M059J (cell line): ENCODE measurements at places on chromosomes 3 and 15. TPM values are rescaled to one million over a fixed set of nuclear protein-coding genes. Genes with fewer than 3 reads are reported as not detected.

The POPDC2 gene
- total RNA-seq: 0.12 TPM in 1 of 2 replicates, not detected in the other

The SCAANT1 gene
- total RNA-seq: not detected in 2 replicates

The DUOX1 gene
- total RNA-seq: not detected in 2 replicates

The TRIM69 gene
- 34.8 and 37.2 TPM in 2 replicates for total RNA-seq

The TRANK1 gene
- total RNA-seq: 41.8 and 49.2 TPM in 2 replicates

The FAM3D gene
- total RNA-seq: not detected in 2 replicates

- peak; percentile 32 for DNase-seq
Measured at GRCh38 chr15:89349206-89349558, 14.6 kb upstream of the POLG start.

DNA sequence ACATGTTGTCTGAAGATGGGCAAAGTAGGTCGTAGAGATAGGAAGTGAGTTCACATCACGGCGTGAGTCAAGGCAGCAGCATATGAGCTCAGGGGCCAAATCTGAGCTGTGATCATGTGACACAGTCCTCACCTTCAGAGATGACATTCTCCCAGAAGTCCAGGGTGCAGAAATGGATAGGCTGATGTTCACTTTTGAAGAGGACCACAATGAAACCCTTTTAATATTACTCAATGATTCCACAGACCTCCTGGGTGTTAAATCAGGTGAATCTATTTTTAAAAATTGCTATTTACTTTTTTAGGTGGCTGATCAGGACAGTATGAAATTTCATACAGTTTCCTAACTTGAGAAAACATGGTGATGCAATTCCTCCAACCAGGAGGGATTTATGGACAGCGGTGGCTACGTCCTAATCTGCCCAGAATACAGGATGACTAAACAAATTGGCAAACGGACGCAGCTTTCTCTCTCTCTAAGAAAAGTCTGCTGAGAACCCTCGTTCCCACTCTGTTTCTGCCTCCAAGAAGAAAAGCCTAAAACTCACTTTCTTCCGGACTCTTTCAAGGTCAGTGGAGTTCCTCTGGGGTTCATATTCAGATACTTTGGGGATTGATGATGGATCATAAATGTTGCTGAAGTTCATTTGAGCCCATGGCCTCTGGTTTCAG, 34.4 kb downstream of the B3GNT5 start:
- DNase-seq: peak; percentile 81

DNA sequence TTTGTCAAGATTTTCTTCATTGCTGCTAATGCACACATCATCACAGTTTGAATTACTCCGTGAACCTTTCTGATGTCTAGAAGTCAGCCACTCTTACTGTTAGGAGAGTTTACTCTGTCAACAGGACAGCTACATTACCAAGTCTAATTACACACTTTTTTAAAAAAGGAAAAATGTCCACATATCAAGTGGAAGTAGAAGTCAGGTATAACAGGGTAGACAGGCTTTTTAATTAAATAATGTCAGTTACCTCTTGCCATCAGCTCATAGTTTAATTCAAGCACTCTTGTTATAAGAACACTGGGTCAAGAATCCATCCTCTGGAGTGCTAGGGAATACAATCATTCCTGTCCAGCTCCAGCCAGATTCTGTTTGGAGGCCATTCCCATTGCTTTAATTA, 232.8 kb downstream of the TAFA4 start:
- DNase-seq: no peak

GRCh38 chr3:146431240-146431639, 38.1 kb downstream of the PLSCR2 start:
- no peak for DNase-seq

DNA sequence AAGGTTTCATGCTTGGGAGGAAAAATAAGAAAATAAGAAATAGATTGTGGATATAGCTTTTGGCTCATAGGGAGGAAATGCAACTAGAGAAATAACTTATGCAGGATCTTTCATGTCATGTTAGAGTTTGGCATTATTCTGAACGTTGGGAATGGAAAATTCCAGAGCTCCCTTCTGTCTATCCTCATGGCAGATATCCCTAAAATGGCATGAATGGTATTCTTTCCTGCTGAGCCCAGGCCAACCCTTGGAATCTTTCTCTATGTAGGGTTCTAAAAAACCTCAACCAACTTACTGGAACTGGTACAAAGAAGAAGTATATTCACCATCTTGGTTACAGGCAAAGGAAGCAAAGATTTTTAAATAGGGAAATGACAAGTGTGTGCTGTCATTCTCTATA, 212.5 kb downstream of the CHST2 start:
- no peak for DNase-seq

DNA sequence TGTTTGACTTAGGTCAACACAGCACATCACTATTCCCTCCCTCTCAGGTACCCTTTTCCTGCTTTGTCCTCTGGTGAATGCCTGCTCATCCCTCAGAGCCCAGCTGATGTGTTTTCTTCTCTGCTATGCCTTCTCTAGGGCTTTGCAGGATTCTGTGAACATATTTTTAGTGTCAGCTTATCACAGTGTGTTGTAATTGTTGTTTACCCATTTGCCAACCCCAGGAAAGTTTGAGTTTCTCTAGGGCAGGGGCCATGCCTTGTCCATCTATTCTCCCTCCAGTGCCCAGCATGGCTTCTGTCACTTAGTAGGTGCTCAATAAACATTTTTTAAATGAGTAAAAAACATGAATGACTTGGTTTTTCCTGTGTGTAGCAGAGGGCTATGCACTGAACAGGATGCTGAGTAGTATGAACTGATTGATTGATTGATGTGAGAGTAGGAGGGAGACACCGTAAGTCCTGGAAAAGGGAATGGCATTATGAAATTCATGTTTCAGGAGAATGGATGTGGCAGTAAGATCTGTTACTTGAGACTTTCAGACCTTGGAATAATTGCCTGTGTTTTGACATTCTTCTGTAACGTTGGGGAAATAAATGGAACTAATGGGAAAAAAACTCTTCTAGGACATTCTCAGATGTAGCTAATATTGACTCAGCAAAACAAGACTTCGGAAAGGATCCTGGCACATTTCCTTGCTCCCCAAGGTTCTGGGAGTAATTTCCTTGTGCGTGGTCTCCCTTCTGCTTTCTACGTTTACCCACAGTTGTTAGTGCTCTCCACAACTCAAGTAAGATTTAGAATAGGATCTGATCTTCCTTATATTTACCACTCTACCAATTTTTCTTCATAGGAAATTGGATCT, 267.3 kb upstream of the TBL1XR1 start:
- DNase-seq: no peak

DNA sequence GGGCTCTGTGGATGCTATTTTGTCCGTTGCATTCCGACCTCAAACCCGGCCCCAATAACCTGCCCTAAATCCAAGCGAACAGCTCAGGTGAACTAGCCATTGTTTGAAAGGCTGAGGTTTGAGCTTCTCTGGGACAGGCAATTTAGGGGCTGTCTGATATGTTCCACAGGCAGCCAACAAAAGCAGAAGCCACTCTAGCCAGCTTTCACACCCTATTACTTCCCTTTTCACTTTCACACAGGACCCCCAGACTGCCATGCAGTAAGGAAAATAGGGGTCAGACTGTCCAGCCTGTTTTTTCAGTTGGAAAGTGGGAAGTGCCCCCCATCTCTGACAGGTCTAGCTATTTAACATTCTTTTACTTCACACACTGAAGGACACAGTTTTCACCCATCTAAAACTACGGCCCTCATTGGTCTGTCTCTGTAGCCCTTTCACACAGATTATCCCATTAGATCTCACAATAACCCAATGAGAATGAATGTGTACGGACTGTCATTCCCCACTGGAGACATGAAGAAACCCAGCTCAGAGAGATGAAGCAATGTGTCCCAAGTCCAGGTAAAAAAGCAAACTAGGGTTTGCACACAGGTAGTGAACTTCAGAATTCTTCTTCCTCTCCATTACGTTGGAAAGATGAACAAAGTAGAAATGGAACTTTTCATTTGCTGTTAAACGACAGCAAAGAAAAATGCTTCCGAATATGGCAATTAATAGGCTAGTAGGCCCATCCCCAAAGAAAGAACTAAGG, 1.9 kb downstream of the CCDC12 start:
- DNase-seq: no peak

DNA sequence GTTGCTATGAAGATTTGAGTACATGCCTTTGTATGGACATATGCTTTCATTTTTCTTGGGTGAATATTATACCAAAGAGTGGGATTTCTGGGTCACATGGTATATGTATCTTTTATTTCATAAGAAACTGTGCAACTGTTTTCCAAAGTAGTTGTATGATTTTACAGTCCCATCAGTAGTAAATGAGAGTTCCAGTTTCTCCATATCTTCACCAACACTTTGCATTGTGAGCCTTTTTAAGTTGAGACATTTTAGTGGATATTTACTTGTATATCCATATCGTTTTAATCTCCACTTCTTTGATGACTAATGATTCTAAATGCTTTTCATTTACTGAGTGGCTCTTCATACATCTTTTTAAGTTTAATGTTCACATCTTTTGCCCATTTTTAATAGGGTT, 20.3 kb downstream of the MEF2A start:
- DNase-seq: no peak

DNA sequence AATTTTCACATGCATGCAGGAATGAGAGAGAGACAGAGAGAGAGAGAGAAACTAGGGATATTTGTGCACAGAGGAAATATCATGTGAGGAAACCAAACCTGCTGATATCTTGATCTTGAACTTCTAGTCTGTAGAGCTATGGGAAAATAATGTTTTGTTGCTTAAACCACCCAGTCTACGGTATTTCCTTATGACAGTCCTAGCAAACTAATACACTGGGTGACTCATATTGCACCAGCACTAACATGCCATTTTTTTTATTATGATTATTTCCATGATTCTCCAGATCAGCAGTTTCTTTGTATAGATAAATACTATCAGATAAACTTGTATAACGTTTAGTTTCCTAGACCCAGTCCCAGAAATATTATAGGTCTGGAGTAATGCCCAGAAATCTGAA, 1259.0 kb downstream of the ZPLD1 start:
- DNase-seq: no peak

DNA sequence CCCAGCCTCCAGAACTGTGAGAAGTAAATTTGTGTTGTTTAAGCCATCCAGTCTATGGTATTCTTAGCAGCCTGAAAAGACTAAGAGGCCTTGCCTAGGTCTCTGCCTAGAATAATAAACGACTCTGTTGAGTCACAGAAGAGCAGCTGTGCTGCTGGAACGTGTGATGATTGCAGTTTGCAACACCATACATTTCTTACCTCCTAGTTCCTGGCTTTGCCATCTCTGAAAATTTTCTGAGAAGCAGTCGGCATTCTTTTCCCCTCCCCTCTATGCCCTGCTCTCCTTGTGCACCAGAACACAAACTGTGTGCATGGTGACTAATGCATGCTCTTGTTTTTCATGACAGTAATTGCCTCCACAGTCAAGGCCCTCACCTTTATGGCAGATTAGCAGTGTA, 301.3 kb downstream of the IL20RB start:
- DNase-seq: no peak

DNA sequence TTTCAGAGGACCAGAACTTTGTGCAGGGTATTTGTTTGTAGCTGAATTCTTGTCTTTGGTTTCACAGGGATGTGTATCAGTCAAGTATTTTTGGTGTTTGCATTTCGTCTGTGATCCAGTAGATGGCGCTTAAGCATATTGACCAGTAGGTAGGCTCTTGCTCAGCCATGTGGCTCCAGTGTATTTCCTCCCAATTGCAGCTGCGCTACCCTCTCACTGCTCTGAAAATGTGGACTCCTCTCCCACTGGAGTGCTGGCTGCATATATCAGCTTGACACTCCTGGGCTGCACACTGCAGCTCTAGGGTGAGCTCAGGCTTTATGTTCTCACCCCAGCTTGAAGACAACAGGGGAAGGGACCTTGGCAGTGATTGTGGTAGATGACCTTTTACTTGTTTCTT, 1264.3 kb upstream of the ALCAM start:
- peak; percentile 54 for DNase-seq

DNA sequence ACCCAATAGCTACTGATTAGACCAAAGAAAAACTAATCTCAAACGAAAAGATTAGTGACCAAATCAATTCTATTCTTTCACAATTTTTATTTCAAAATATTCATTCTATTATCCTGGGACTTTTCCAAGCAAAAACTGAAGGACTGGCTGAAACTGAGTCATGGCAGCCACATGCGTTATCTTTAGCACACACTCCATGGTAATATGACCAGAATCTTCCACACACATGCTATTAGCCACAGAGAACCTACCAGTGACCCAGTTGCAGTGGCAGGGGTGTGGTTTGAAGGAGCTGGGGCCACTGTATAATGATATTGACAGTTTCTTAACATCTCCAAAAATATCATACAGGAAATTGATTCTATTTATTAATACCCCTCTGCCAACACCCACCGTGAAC, 154.8 kb upstream of the ABI3BP start:
- no peak for DNase-seq

- DNase-seq: peak; percentile 69
Measured at GRCh38 chr3:46228260-46229242, 13.7 kb upstream of the CCR3 start.

DNA sequence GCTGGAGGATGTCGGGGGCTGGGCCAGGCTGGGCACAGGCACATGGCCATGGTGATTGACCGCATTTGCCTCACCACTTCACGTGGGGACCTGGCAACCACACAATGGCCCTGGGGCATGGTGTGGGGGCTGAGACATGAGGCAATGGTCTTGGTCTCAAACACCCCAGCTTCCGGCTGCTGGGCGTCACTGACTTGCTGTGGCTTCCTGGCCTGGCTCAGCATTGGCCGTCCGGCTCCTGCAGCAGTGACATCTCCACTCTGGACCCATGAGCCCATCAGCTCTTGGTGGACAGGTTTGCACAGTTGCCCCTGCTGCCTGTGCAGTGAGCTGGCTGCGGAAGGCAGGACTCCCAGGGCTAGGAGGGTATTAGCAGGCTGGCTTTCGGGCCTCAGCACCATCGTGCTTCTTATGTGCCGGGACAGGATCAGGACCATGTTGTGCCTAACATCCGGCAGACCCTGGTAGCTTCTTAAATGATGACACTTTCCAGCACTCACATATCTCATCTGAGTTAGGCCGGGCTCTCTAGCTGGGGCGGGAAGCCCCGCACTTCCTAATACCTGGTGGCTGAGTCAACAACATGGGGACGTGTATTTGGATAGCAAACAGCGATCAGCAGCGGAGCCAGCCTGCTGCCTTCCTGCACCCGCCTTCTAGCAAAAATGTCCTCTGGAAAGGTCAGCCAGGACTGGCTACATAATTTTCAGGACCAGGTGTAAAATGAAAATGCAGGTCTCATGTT, 34.1 kb downstream of the ZNF710 start:
- peak; percentile 59 for DNase-seq

DNA sequence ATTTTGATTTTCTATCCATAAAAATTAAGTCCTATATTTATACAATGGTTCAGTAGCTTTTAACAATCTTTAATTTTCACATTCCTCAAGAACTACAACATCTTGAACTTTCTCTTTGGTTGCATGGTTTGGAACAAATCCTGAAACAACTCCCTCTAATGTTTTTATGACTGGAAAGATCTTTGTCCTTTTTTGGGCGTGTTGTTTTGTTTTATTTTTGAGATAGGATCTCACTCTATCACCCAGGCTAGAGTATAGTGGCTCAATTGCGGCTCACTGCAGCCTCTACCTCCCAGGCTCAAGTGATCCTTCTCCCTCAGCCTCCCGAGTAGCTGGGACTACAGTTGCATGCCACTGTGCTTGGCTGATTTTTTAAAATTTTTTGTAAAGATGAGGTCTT, 4.0 kb downstream of the STX19 start:
- DNase-seq: peak; percentile 5
